ENCODE measurements at places on chromosomes 12 and 14. TPM values are rescaled to one million over a fixed set of nuclear protein-coding genes. Genes with fewer than 3 reads are reported as not detected.

The ASCL1 gene
- total RNA-seq = not detected

The KRT74 gene
- total RNA-seq = 0.38 TPM

The RNF212B gene
- not detected for total RNA-seq

DNA sequence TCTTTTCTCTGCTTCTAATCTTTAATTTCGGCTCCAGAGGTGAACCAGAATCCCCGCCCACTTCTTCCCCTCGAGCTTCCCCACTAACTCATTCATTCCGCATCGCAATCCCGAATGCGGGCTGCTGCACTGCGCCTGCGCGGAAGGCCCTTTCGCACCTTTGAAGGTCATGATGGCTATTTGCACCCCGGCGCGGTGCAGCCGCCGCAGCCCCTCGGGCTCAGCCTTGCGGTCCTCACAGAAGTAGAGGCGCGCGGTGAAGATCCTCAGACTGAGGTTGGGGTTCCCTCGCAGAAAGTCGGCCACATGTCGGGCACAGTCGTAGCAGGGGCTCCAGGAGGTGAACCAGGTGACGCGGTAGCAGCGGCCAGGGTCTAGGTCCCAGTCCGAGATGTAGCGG is 7.6 kb downstream of the AICDA start:
- DNase-seq = no peak

GRCh38 chr12:73383584-73384222 is 1111.5 kb downstream of the TRHDE start:
- DNase-seq = no peak

DNA sequence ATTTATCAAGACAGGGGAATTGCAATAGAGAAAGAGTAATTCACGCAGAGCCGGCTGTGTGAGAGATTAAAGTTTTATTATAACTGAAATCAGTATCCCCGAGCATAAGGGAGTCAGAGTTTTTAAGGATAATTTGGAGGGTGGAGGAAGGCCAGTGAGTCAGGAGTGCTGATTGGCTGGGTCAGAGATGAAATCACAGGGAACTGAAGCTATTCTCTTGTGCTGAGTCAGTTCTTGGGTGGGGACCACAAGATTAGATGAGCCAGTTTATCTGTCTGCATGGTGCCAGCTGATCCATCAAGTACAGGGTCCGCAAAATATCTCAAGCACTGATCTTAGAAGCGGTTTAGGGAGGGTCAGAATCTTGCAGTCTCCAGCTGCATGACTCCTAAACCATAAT is 96.6 kb downstream of the CCDC60 start:
- DNase-seq = no peak
